ENCODE measurements at places on chromosomes 7 and 10.

DNA sequence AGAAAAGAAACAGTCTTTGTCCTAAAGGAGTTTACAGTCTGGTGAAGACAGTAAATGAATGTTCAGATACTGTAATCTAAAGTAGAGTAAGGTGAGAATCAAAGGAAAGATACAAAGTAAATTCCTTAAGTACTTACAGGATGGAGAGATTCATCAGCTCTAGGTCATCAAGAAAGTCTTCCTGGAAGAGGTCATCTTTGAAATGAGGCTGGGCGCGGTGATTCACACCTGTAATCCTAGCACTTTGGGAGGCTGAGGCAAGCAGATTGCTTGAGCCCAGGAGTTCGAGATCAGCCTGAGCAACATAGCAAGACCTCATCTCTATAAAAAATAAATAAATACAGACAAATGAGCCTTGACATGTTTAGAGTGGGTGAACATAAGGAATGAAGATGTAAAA, 18.3 kb downstream of the FHIP2A start:
- peak; percentile 62 for DNase-seq

GRCh38 chr10:131358741-131359442, 47.4 kb upstream of the TCERG1L start:
- no peak for DNase-seq

DNA sequence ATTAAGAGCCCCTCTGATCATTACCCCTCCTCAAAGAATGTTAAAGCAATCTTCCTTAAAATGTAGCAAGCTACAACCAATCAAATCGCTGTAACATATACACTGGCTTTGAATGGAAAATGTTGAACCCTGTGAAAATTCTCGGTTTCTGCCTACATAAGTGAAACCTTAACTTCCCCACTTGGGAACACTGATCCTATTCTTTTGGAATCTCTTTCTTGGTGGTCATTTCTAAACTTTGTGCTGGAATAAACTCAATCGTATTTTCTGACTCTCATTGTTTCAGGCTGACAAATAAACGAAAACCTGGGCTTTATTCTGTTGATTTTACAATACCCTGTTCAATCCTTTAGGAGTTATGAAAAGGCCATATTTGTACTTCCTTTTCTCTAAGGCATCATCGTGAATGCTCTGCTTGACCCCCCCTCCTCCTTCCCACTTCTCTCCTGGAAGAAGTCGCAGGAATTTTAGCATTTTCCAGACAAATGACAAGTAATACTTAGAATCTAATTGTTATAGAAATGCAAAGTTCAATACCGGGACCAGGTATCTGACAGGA, 155.1 kb upstream of the FAM13C start:
- no peak for DNase-seq

DNA sequence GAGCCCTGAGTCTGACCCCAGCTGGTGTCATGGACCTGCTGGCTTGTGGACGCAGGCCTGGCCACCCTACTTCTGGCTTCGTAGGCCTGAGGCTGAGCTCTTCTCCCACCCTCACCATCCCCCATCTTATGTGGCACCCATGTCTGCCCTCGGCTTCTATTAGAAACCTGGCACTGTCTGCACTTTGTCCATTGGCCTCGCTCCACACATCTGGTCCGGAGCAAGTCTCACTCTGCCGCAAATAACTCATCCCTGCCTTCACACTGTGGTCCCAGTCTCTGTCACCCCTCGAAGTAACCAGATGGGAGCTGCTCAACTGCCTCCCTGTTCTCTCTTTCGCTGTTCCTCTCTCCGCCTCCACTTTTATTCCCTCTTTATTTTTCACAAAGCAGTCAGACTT, 78.6 kb downstream of the TRRAP start:
- no peak for DNase-seq

DNA sequence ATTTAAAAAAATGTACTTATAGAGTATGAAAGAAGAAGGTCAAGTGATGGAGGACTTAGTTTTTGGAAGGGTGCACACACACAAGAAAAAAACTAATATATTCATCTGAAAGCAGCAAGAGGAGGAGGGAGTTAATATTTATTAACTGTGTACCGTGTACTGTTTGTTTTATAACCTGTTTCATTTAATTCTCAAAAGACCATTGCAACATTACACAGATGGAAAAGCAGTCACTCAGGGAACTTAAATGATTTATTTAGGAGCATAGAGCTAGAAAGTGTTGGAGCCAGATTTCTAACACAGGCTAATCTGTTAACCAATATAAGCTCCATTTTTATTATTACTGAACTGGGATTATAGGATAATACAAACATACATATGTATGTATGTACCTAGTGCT, 36.7 kb downstream of the GLCCI1 start:
- DNase-seq = no peak

DNA sequence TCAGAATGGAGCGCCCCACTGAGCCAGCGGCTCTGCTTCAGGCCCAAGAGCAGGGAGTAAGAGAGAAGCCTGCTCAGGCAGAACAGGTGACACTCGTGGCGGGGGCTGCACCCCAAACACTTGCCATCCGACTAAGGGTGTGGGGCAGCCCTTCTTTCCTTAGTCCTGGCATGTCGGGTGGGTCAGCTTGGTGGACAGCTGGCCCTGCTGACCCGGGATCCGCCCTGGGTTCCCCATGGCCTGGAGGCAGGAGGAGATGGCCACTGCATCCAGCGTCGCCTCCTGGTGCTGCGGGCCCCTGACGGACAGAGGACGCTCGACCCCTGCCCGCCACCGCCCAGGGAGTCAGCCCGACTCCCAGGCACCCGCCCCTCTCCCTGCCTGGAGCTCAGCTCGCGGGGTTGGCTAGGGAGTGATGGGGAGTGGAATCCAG, 1.2 kb upstream of the PAOX start:
- DNase-seq = no peak

GRCh38 chr7:129053938-129054437, 923 bp downstream of the TNPO3 start:
- no peak for DNase-seq

- peak; percentile 48 for DNase-seq
Measured at GRCh38 chr10:76576276-76576962, 1061.2 kb downstream of the KCNMA1 start.

GRCh38 chr7:611281-611810, 91.7 kb upstream of the PDGFA start:
- no peak for DNase-seq

- peak; percentile 90 for DNase-seq
Measured at GRCh38 chr10:94358480-94358879, 4.3 kb downstream of the NOC3L start.

DNA sequence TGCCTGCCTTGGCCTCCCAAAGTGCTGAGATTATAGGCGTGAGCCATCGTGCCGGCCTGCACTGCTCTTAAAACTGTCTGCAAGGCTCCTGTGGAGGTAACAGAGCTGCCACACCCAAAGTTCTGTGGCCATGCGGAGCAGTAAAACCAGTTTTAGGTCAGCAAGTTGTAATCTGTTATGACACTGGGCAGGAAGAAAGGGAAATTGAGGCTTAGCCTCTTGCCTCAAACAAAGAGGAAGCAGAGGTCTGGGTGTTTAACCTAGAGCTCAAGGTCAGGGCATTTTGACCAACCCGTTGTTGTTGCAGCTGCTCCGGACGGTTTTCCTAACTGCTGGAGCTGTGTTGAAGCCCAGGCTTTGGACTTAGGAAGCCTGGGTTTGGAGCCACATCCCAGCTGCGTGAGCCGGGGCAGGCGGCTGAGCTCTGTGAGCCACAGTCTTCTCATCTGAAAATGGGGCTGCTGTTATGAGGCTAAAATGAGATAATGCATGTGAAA, 7.4 kb upstream of the RRP12 start:
- DNase-seq = no peak

DNA sequence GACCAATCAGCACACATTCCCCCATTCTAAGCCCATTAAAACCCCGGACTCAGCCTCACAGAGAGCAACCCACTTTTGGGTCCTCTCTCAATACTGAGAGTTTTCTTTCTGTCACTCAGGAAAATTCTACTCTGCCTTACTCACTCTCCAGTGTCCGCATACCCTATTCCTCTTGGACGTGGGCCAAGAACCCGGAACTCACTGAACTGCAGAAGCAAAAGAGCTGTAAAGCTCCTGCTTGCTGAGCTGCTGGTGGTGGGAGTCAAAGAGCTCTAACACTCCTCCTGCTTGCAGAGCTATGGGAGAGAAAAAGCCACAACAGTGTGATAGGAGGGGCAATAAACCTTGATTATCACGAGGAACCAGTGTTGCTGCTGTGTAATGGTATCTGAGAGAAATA, 386.9 kb downstream of the POM121L12 start:
- peak; percentile 90 for DNase-seq

- DNase-seq = no peak
Measured at GRCh38 chr10:43715334-43715733, 66.7 kb upstream of the ZNF32 start.

DNA sequence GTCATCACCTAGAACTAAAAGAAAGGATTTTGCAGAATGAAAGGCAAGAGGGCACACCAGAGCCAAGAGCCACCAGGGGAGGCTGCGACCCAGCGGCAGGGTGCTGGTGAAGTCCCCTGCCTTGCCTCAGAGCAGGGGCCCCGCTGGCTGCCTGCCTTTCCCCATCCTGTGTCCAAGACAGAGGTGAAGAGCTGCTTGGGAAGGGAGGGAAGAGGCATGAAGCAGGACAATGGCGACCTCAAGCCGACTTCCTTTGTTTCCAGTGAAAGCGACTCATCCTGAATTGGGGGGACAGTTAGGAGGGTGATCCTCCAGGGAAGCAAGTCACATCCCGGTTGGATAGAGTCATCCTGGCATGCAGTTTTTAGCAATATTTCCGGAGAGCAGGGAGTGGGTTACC, 255.5 kb upstream of the YAE1 start:
- no peak for DNase-seq

DNA sequence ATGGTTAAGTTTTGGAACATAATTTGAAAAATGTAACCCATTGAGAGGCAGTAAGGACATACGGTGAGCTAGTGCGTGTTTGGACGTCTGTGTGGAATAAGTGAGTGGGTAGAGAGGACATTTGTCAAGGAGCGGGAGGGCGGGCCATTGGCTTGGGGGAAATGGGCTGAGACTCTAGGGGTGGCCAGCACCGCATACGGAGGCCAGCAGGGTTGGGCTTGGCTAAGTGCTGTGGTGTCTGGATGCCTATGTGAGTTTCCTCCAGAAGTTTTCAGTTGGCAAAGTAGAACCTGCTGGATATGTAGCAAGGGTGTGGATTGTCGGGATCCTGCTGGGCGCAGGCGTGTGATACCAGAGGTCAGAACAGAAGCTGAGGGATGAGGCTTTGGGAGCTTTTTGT, 103.0 kb downstream of the TCF7L2 start:
- no peak for DNase-seq

- DNase-seq = peak; percentile 71
Measured at GRCh38 chr7:144529269-144529926, 125.9 kb upstream of the NOBOX start.

GRCh38 chr7:155296006-155296787, 1.5 kb upstream of the INSIG1 start:
- no peak for DNase-seq

DNA sequence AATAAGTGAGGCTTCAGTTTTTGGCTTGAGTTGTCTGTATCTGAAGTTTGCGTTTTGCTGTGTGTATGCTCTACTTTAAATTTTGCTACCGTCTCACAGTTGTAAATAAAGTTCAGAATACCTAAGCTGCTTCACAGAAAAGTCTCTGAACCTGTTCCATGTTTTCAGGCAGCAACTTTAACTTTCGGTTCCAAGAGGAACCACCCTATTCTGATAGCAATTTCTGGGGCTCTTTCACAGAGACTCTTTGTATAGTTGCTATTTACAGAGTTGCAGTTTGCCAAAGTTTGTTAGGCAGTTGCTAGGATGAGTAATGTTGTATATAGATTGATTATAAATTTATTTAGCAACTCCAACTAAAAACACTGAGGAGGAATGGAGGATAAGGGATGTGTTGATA, 5.7 kb downstream of the FAM221A start:
- no peak for DNase-seq

- DNase-seq = peak; percentile 63
Measured at GRCh38 chr10:113199459-113199858, 249.4 kb downstream of the TCF7L2 start.

- DNase-seq = no peak
Measured at GRCh38 chr10:118738406-118738805, 16.4 kb downstream of the CACUL1 start.

DNA sequence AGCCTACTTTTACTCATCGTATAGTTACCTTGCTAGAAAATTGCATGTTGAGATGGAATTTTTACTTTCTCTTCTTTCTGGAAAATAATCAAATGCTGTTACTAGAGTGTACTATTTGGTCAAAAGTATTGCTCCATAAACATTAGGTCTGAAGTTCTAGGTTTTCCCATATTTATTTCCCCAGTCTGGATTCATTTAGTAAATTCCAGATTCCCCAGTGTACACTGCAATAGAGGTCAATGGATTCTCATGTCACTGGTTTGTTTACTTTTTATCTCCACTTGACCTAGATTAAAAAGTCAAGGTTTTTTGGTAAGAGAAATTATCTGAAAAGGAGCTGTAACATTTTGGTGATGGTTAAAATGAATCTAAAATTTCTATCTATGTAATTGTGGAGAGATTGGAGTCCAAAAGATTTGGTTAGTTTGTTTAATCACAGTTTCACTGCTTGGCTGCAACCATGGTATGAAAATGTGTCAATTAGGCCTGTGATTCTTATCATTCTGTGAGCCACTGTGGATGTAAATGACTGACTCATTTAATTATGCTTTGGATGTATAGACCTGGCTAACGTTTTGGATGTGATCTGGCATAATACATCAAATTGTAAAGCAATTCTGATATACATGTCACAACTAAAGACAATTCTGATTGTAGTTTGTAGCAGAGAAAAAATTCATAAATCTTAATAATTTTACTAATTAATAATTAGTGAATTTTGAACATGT, 32.7 kb upstream of the STEAP4 start:
- DNase-seq = no peak

DNA sequence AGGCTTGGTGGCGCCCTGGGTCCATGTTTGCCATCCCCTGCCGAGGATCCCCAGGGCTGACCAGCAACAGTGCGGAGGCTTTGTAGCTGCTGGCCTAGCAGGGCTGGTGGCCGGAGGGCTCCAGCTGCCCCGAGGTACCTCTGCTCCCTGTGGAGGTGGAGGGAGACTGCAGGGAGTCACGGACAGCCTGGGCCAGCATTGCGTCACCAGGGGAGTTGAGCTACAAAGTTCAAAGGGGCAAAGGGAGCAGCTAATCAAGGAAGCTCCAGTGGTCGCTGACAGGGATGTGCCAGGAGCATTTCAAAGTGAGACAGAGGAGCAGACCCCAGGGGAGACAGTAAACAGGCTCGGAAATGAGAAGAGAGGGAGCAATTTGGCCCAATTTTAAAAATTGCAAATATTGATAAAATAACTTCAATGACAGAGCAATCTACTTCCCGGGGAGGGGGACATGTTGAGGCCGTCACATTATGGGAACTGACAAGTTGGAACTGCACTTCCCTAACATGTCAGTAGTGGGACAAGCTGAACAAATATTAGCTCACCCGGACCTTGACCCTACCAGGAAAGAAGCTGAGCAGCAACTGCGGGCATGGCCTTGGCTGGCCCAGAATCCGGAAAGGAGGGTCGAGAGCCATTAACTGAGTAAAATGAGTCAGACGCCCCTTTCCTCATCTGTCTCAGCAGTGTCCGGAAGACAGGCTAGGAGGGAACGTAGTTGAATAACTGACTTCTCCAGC, 39.4 kb downstream of the BTBD16 start:
- peak; percentile 67 for DNase-seq
